ENCODE measurements at places on chromosomes 13 and 19.

GRCh38 chr13:100314132-100314910, 225.4 kb downstream of the PCCA start:
- DNase-seq: no peak

- DNase-seq: no peak
Observed at GRCh38 chr13:92602560-92602959, 624.0 kb upstream of the GPC6 start.

DNA sequence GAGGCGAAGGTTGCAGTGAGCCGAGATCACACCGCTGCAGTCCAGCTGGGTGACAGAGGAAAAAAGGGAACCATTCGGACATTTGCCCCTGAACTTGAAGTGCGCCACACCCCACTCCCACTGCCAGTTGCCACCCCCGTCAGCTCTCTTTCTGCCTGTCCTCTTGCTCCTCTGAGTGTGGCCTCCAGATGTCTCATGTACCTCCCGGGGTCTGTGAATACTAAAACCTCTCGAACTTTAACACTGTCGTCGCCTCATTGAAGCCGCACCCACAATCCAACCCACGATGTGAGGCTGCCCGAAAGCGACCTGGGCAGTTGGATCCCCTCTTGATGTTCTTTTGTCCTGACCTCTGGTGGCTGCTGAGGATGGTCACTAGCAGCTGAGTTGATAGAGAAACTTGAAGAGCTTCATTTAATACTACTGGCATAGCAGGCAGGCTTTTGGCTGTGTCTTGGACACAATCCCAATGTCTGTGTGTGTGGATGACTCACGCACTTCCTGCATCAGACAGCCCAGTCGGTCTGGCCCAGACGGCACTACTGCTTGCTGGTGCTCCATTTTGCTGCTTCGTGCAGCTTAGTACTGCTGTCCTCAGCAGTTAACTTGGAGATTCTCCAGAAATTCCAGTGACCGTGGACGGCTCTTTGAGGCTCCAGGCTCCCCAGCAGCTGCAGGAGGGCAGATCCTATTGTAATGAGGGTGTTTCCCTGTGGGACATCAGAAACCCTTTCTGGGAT, 4.2 kb downstream of the FPR3 start:
- DNase-seq: peak; percentile 77

DNA sequence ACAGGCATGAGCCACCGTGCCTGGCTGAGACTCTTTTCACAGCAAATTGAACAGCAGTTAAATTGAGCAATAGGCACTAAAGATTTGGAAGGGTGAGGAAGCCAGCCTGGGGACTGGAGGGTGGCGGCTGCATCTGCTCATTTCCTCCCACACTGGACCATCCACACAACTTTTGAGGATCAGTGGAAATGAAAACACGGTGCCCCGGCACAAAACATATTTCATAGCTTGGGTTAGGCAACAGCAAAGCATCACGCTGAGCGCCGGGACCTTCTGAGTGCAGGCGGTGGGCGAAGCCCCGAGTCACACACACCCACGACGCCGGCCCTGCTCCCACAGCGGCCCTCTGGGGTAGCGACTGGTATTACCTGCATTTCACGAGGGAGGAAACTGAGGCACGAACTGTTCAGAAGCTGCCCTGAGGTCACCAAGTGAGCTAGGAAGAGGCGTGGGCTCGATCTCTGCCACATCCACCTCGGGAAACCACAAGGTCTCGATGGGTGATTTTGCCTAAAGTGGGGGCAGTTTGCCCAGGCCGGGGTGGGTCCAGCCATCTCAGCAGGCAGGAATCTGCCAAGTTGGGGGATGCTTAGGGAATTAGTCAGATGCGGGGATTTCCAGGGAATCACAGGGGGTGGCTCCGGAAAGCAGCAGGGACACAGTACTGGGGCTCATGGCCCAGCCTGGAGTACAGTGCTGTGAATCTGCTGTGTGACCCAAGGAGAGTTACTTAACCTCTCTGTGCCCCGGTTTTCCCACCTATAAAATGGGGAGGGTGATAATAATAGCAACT, 3.5 kb upstream of the SBNO2 start:
- peak; percentile 75 for DNase-seq

Measured in fibroblast of skin of left biceps (primary cell).